ENCODE measurements at places on chromosomes 7 and 10. TPM values are rescaled to one million over a fixed set of nuclear protein-coding genes. Genes with fewer than 3 reads are reported as not detected.

Gene SEPTIN14
- not detected for total RNA-seq

DNA sequence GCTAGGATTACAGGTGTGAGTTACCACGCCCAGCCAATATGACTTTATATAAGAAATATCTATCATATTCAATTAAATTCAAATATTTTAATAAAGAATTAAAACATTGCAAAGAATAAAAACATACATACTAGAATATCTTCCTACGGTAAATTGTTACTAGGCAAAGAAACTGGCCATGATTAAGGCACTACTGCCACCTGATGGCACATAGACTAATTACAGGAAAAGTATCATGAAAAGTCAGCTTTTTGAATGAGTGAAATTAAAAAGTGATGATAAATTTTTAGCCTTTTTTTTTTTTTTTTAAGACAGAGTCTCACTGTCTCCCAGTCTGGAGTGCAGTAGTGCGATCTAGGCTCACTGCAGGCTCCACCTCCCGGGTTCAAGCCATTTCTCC, 30.9 kb downstream of the MRPS33 start:
- DNase-seq: no peak

Gene CALCR
- 3.0 TPM for total RNA-seq

DNA sequence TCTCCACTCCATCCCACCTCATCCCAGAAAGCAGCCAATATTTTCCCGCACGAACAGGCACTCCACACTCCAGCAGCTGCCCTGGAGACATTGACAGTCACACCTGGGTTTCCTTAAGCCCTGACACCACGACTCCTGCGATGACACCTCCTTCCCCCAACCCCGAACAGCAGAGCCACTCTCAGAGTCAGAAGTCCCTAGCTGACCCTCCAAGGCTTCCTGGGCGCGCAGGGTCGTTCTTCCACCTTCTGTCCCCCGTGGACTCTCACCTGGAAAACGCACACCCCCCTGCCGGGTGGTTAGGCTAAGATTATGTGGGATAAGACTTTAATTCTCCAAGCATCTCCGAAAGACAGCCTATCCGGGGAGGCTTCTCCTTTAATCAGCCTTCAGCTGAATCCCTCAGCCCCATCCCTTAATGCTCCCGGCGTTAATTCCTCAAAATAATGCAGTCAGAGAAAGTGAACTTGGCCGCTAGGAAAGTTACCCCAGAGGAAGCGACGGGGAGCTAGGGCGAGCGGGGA, 1.1 kb downstream of the DENND11 start:
- no peak for DNase-seq

Gene NXPH1
- 0.40 TPM for total RNA-seq

DNA sequence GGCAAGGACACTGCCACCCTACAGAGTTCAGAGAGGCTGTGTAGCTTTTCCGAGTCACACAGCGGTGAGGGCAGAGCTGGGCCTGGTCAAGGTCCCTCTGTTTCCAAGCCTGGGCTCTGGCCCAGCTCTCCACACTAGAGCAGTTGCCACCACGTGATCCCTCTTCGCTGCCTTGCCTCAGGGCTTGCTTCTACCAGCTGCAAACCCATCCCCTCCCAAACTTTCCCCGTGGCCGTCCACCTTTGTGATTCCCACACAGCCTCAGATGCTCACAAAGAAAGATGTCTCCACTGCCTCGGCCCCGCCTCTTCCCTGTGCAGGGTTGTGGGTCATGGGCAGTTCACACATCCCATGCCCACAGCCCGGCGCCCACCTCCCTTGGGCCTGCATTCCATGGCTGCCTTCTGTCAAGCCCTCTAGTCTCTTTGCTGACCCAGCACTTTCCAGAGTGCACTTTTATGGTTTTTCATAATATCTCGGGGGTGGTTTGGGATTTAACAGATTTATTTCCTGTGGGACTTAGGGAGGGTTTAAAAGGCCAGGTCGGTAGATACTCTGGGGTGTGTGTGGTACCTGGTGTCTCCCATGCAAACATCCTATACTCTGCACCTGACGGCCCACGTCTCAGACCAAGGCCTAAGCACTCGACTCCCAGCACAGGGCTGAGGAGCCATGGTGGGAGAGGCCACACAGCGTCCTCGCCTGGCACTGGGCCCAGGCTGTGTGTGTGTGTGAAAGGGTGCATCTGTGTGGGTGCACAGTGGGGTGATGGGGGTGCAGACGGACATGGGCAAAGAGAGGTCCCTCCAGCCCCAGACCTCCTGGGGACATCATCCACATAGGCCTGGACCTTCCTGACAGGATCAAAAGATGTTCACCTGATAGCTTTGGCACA, 59.6 kb downstream of the PKD1L1 start:
- DNase-seq: no peak

Gene PRKAR2B
- total RNA-seq: 37.0 TPM

GRCh38 chr10:95841661-95842498, 65.9 kb upstream of the CC2D2B start:
- DNase-seq: no peak

DNA sequence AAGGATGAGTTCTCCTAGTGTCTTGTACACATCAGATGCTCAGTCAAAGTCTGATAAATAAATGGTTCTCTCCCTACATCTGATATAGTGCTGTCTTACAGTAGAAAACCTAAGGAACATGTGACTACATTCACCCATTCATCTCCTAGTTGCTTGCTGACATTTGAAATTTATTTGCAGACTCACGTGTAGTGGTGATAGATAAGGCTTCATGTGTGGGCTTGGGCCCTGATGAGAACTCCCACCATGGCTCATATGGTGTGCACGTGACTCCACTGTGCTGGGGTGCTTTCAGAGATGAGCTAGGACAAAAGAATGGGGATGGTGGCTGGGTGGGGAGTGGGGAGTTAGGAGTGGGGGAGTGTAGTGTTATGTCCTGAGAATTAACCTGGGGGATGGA, 287.3 kb downstream of the RPS24 start:
- DNase-seq: no peak

Gene GRID2IP
- total RNA-seq: 1.0 TPM

Gene SH2D4B
- 0.13 TPM for total RNA-seq

DNA sequence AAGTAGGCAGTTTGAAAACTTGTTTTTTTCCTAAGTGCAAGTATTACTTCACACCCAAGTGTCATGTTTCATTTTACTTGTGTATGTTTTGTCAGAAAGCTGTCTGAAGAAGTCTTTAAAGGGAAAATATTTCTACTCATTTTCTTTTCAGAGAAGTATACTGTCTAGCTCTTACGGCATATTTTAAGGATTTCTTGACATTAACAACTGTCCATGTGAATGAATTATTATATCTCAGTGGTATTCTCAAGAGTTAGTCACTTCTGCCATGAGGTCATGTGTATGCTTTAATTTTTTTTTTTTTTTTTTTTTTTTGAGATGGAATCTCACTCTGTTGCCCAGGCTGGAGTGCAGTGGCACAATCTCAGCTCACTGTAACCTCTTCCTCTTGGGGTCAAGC, 229.5 kb downstream of the BICC1 start:
- DNase-seq: no peak

Measured in H1 (cell line).